ENCODE measurements at places on chromosomes 3 and 15.

DNA sequence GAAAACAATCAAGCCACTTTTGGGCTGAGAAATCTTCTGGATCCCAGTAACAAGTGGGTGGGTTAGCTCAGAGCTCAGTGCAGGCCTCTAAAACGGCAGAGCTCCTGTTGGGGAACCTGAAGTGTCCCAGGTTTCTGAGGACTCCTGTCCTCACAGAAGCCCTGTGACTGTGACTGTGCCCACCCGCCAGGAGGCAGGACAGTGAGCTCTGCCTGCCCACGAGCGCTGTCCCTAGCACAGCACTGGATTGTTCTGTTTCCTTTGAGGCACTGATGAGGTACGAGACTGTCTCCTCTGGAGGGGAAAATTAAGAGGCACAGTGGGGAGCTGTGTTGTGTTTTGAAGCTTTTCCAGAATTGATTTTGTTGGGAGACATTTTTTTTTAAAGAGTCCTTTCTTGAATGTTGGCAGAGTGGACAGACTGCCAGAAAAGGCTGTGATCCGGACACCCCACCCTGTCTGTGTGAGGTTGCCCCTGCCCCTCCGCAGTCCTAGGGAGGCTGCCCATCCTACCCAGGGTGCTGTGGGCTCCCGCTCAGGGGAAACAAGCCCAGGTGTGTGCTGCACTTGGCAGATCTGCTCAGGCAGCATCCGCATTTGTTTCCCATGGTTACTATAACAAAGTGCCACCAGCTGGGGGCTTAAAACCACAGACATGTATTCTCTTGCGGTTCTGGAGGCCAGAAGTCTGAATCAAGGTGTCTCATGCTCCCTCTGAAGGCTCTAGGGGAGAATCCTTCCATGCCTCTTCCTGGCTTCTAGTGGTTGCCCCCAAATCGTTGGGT lies 66.6 kb upstream of the LARS2 start:
- DNase-seq, result no peak

DNA sequence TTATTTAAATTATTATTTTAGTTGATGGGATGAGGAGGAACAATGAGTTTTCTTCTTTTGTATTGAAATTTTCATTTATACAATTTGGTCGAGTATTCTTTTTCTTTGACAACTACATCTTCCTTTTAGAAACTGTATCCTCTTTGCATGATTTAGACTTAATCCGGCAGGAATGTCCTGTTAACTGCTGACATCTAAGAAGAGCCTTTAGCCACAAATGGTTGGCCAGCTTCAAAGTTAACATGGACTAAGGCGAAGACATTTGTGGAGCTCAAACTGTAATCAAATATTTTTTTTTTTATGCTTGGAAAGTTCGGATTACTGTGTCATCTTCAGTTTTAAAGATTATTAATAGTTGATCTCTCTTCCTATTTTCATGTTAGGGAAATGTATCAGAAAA lies 43.2 kb downstream of the RIOX2 start:
- no peak for DNase-seq

- no peak for DNase-seq
Observed at GRCh38 chr3:114878114-114878839, 268.8 kb downstream of the ZBTB20 start.

DNA sequence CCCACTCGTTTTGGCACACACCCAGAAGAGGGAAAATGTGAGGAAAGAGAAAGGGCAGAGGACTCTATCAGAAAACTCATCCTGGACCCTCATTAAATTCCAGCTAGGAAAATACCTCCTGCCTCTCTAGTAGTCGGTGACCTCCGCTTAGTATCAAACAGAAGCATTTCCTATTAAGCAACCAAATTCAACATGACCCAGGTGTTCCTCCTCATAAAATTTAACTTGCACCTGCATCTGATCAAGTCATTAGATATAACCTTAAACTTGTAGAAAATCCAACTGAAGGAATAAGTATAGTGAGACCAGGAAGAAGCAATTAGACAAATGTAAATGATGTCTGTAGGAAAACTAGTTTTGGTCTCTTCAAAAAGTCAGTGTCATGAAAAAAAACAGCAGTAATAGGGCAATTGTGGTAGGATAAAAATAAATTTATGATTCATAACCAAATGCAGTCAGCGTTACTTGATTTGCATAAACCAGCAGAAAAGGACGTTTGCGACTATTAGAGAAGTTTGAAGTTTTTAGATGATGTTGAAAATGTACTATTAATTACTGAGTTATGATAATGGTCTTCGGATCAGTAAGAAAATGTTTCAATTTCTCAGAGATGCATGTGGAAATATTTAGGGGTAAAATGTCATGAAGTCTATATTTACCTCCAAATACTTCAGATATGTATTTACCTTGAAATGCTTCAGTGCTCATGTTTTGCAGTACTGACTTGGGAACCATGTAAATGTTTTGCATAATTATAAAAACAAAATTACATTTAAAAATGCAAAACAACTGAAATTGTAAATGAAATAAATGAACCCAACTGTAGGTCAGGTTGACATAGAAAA lies 44.6 kb downstream of the LDHAL6B start:
- DNase-seq, result no peak

- DNase-seq, result no peak
Observed at GRCh38 chr3:143896486-143896885, 48.2 kb upstream of the SLC9A9 start.

- no peak for DNase-seq
Observed at GRCh38 chr3:136562026-136562425, 190.2 kb downstream of the STAG1 start.

DNA sequence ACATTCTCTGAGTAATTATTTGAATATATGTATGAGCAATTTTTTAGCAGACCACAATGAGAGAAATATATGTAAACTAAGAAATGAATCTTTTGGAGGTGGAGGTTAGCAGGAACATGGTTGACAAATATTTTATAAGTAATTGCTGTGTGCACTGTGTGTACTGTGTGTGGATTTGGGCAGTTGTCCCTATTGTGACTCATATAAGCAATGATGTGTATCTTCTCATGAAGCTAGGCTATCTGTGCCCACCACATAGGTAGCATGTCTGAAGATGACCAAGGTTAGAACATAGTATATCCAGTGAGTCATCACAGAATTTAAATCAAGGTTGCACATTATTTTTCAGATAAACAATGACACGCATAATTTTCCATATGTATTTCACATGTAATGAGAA lies 713.9 kb upstream of the GBE1 start:
- DNase-seq, result no peak

GRCh38 chr3:94114666-94115065 lies 51.8 kb downstream of the NSUN3 start:
- no peak for DNase-seq

GRCh38 chr3:129249284-129250065 lies at the start of gene COPG1:
TSS of gene COPG1 (plus strand) at chr3:129249606. CDS start at chr3:129249710, 104 bp downstream.
- DNase-seq, result peak; percentile 93

DNA sequence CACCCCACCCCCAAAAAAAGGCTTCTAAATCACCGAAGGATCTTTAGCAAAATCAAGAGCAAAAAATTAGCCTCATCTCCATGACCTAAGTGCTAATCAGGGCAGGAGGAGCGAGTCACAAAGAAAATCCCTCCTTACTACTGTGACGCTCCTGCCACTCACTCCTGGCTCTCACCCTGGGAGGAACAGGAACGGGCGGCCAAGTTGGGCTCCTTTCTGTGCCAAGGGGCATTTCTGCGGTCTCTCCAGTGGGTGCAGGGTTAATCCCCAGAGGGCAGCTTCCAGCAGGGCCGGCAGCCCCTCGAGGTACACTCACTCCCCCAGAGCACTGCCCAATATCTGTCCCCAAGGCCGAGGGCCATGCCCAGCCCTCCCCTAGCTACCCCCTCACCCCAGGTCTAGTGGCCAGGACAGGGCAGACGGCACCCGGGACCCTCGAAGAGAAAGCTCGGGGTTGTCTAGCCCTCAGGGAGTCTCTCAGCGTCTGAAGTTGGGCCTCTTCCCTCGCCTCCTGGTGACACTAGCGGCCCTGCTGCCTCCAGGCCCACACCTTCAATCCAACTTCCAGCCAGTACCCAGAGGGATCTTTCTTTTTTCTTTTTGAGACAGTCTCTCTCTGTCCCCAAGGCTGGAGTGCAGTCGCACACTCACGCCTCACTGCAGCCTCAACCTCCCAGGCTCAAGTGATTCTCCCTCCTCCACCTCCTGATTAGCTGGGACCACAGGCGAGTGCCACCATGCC lies 706 bp downstream of the CAV3 start:
- DNase-seq, result no peak

- DNase-seq, result no peak
Observed at GRCh38 chr3:184429786-184430185, 49.9 kb downstream of the CHRD start.

- DNase-seq, result no peak
Observed at GRCh38 chr3:16449369-16449768, 64.1 kb downstream of the RFTN1 start.

DNA sequence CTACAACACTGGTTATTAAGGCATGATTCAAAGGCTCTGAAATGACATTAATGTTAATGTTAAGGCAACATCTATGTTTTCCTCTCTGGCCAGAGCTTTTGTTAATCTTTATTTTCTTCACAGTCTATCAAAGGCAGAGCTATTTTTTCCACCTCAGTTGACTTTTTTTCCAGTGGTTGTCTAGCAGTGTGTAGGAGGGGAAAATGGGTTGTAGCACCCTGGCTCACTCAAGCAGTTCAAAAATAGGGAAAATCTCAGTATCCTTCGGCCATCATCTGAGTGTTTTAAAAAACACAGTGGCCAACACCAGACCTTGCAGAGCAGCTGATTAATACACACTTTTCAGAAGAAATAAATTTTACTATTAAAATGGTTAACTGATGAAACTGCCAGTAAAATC lies 21.4 kb downstream of the CBLB start:
- no peak for DNase-seq

- DNase-seq, result no peak
Observed at GRCh38 chr15:99180086-99180963, 69.1 kb downstream of the TTC23 start.

- no peak for DNase-seq
Observed at GRCh38 chr15:79884204-79884596, 12.6 kb downstream of the MTHFS start.

DNA sequence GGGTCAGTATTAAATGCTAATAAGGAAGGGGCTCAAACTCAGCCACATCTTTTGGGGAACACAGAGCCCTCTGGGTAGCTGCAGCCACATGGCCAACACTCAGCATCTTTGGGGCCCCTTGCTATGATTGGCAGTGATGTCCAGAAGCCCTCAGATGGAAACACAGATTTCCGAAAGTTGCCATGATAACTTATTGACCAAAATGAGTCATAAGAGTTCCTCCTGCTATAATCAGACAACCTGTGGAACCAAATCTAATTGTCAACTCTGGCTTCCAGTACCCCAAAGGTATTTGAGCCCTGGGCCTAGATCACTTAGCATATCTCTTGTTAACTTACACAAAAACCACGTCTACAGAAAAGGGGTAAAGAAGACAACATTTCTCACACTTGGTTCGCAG lies 392.2 kb downstream of the KCNH8 start:
- no peak for DNase-seq

DNA sequence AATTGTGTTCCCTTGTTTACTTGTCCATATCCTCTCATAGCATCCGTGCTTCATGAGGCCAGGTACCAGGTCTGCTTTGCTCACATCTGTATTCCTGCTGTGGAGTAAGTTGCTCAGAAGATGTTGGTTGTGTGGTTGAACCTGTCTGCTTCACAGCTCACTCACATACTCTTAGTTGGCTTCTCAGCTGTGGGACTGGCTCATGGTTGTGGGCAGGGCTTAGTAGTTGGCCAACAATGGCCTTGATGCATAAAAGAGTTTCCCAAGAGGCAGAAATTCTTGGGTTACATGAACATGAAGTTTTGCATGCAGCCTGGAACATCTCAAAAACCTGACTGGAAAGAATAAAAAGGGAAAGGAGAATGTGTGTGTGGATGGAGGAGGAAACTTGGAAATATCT lies 17.0 kb downstream of the CELF6 start:
- DNase-seq, result no peak

DNA sequence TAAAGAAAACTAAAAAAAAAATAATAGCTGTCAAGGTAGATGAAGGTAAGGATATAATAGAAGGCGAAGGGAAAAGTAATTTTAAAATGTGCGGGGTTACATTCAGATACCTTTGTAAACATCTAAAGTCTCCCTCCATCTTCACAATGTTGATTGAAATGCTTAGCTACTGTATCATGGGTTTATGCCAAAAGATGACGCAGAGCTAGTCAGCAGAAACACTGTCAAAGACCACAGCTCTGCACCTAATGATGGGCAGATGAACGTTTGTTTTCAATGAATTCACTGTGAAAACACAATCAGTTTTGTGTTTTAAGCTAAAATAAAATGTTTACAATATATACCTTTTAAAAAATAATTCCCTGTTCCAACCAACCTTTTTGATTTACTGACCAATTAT lies 61.2 kb downstream of the RFTN1 start:
- no peak for DNase-seq

DNA sequence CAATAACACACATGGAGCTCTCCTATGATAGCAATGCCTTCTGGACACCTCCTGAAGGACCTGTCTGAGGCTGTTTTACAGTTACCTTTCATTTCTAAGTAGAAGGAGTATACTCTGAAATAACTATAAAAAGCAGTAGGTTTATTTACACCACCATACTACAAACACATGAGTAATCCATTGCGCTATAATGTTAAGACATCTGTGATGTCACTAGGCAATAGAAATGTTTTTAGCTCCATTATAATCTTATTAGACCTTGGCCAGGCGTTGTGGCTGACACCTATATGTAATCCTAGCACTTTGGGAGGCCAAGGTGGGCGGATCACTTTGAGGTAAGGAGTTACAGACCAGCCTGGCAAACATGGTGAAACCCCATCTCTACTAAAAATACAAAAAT lies 24.7 kb downstream of the PXK start:
- no peak for DNase-seq

DNA sequence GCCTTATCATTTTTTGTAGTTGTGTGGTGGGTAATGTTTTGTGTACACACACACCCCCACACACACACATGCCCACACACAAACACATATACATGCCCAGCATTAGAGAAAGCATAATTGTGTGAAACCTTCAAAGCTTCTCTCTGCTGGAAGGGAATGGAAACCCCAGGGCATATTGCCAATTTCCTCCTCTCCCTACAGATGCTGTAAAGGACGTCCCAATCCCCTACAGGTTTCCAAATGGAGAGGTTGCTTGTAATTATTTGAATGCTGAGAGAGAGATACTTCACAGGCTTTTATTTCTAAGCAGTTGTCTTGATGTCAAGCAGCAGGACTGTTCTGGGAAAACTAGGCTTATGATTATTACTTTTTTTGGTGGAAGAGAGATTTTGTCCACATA lies 23.0 kb upstream of the CCK start:
- DNase-seq, result no peak

DNA sequence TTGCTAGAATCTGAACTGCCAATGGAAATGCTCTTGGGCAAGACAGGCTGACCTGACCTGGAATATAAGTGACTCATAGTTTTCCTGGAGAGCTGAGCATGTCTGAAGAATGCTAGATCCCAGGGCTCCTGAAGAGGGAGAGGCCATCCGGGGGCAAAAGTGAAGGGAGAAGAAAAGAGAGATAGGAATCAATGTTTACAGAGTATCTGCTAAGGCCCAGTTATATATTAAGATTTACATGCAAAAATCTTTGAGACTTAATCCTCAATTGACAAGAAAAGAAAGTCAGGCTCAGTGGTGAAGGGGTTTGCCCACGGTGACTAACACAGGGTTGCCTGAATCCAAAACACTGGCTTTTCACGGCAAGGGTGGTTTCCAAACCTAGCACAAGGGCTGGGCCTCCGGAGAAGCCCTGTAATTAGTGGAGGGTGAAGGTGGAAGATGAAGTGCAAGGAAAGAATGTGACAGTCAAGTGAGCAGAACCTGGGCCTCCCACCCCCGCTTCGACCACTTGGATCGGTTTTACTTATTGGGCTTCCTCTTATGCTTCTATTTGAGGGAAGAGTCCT lies 91.7 kb upstream of the FGF12 start:
- DNase-seq, result peak; percentile 68

GRCh38 chr15:27623560-27624305 lies 475.4 kb downstream of the OCA2 start:
- DNase-seq, result no peak
